ENCODE measurements at places on chromosomes 7 and 10.
A peak's percentile ranks its signal among the peaks of the same experiment; 100 is the strongest.

DNA sequence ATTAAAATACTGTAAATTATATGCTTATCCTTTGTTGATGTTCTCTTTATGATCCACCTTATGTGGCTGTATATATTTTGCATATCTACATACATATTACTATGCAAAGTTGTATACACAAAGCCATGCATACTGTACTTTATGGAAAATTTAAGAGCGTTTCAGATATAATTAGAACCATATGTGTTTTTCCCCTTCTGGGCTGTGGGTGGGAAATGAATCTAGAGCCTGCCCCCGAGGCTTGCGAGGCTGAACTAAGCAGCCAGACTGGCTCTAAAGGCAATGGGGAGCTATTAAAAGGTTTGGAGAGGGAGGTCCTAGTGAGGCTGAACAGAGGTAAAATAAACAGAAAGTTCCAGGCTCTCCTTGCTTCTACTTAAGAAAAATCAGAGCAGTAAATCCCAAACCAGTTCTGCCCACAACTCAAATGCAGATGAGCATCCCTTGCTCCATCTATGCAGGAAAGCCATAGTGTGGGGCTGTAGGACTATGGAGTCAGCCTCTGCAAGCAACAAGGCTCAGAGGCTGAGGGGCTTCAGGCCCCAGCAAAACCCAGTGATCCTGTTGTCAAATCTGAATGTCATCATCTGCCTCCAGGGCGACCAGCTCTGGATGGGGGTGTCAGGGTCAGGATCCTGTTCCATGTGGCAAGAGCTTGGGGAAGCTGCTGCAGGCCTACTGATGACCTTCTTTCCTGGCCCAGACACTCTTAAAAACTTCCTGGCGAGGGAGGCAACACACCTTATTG lies 14.1 kb upstream of the DDIT4 start:
- no peak for DNase-seq

DNA sequence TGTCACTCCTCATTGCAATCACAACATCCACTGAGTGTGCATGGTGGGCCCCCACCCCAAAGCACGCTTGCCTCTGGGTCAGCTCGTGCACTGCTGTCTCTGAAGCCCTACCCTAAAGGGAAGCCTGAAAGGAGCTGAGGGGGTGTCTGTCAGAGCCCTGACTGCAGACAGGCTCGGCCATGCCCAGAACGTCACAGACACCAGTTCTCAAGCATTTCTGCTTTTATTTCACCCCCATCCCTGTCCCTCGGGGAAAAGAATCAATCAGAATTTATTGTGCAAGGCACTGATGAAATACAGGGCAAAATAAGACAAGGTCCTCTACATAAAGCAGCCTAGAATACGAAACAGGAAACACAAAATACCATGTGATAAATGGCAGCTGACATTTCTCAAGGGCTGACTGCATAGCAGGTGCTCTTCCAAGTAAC lies 231.8 kb downstream of the WDR37 start:
- DNase-seq, result no peak

- no peak for DNase-seq
Measured at GRCh38 chr10:112393341-112393740, 19.4 kb downstream of the ACSL5 start.

- DNase-seq, result no peak
Measured at GRCh38 chr10:48940958-48941357, 1.3 kb upstream of the LRRC18 start.

DNA sequence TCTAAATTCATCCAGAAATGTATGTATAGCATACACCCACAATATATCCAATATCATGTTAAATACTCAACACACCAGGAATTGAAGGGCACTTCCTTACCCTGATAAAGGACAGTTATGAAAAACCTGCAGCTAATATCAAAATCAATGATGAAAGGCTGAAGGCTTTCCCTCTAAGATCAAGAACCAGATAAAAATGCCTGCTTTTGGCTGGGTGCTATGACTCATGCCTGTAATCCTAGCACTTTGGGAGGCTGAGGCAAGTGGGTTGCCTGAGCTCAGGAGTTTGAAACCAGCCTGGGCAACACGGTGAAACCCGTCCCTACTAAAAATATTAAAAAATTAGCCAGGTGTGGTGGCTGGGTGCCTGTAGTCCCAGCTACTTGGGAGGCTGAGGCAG lies 21.6 kb upstream of the UPP1 start:
- DNase-seq, result no peak

- peak; percentile 61 for DNase-seq
Measured at GRCh38 chr7:87003872-87004798, 55.3 kb downstream of the ELAPOR2 start.

DNA sequence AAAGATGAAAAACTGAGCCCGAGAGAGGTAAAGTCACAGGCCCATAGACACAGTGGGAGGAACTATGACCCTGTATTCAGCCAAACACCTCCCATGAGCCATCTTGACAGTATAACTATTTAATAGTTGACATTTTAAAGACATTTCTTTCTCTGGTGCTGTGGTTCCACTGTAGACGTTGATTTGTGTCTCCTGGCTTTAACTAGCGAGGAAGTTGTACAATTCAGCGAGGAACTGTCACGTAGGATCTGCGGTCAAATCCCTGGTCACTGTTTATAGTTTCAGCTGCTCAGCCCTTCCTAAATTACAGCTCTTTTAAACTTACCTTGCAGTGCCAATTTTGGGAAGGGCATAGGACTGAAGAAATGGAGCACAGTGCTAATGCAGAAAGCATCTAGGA lies 7.1 kb upstream of the CELF2 start:
- DNase-seq, result no peak

GRCh38 chr7:28360739-28361138 lies 51.6 kb upstream of the CREB5 start:
- DNase-seq, result no peak

DNA sequence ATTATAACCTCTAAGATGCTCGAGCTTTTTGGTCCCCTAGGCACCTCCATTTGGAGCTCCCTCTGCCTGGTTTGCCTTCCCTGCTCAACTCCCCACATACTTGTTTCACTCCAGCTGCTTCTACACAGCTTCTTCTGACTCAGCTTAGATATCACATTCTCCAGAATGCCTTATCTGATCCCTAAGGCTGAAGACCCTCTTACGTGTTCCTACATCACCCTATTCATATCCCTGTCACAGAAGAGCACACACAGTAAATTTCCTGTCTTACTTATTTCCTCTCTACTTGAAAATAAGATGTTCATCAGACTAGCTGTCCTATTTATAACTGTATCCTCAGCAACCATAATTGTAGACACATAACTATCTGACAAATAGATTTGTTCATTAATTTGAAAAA lies 61.3 kb upstream of the RNF148 start:
- no peak for DNase-seq

- no peak for DNase-seq
Measured at GRCh38 chr7:140669352-140669751, 3.4 kb upstream of the ADCK2 start.

DNA sequence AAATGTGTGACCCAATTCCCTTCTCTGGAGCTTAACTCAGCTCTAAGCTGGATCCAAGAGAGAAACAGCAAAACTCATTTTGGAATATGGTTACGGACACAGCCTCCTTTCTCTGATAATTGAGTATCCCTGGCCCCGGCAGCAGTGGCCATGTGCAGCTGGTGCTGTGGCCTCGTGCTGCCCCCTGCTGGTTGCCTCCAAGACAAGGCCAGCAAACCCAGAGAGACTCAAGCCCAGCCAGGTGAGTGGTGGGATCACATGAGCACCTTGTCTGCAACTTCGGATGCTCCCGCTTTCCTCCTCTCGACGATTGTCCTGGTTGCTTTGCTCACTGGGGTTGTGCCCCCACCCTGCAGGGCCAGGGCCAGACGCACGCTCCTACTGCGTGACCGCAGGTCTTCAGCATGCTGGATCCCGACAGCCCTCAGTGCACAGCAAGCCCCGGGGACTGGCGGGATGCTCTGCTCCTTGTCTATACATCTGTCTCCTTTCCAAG lies 19.4 kb downstream of the SFTPD start:
- DNase-seq, result peak; percentile 73

DNA sequence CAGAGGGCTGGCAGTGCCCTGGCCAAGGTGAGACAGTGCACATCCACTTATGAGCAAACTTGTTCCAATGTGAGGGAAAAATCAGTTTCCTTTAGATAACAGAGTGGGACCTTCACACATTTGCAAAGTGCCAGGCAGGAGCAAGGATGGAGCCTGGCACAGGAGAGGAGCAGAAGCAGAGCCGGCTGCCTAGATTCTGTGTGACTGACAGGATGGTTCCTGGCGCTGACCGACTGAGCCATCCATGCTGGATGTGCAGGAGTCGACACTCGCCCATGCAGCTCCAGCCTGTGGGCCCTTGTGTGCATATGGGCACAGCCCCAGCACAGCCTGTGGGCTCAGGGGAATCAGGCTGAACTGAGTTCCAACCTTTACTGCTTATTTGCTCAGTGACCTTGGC lies 346.5 kb downstream of the GRID1 start:
- no peak for DNase-seq

GRCh38 chr10:50610368-50610767 lies 13.4 kb downstream of the SGMS1 start:
- no peak for DNase-seq

DNA sequence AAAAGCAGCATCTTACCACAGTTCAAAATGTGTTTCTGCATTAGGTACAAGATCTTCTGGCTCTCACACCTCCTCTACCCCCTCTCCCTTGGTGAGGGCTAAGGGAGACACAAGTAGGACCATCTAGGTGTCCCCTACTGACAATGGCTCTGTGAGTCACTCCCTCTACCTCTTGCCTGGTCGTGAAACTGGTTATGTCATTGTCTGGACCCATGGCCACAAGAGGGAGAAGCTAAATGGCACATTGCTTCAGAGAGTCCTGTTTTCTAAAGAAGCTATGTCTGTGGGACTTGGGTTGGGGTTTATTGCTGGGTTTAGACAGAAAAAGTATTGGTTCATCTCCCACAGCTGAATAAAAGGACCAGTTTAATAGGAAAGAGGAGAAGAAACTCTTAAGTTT lies 4.0 kb upstream of the PLXNA4 start:
- DNase-seq, result no peak
